ENCODE measurements at places on chromosomes 1 and 21. TPM values are rescaled to one million over a fixed set of nuclear protein-coding genes. Genes with fewer than 3 reads are reported as not detected.

The C1orf167 gene
- not detected for total RNA-seq

The IFT25 gene
- total RNA-seq: 31.5 TPM

The CD1E gene
- total RNA-seq: not detected

The CELA2A gene
- 0.53 TPM for total RNA-seq
